ENCODE measurements at places on chromosomes 1 and 21.

DNA sequence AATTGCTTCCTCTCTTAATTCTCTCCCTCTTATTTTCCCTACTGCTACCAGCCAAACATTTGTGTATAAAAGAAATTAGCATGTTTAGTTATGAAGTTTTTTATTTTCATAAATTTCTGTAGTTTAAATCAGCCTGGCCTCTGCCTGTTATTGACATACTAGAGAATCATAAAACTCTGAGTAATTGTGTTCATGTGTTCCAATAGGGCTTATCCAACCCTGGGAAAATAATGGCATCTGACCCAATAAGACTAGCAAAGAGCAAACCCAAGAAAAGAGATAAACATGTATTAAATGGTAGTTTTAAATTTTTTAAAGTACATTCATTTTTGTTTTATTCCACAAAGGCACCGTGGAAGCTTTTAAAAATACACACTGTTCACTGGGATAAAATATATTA, 404.3 kb downstream of the HLX start:
- DNase-seq = no peak

- no peak for DNase-seq
These were observed 42.6 kb downstream of the PKN2 start for GRCh38 chr1:88726697-88727096.

DNA sequence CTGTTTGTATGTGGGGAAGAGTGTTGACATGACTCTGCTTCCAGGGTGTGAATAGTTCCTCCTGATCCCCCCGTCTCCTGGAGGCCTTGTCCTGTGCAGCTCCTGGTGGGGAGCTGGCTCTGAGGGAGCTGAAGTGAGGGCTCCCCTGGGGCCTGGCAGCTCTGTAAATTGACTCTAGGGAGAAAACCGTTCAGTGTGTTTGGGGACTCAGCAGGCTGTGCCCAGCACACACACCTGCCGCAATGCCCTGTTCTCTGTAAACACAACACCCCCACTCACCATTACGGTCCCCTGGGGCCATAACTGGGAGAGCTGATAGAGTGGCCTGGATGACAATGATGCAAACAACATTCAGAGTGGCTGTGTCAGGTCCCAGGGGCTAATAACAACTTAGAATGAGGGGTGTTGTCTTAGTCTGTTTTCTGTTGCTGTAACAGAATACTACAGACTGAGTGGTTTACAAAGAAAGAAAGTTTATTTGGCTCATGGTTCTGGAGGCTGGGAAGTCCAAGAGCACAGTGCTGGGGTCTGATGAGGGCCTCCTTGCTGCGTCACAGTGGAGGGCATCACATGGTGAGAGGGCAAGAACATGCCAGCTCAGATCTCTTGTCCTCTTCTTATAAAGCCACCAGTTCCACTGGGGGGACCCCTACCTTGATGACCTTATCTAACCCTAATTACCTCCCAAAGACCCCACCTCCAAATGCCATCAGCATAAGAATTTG, 15.3 kb downstream of the ADORA1 start:
- no peak for DNase-seq

DNA sequence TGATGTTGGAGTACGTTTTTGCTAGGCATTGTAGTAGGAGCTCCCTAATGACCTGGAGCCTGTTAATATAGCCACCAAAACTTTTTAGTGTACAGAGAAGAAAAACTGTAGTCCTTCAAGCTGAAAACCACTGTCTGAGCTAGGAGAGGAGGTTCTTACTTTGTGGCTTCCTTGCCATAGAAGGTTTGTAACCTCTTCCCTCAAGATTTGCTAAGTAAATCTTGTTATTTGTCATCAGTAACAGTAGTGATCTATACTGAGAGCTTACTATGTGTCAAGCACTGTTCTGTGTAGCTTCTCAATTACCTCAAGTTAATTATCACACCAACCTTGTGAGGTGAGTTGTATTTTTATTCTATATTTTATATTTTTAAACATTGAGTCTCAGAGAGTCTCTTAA, 21.2 kb upstream of the LRRC8C start:
- DNase-seq = no peak

GRCh38 chr21:38661889-38662568, 143.7 kb upstream of the ETS2 start:
- no peak for DNase-seq

GRCh38 chr1:26535201-26535600, 5.6 kb downstream of the RPS6KA1 start:
- DNase-seq = no peak

GRCh38 chr1:41493117-41493536, 8.6 kb upstream of the EDN2 start:
- DNase-seq = no peak

- no peak for DNase-seq
These were observed 22.4 kb downstream of the SLAMF1 start for GRCh38 chr1:160624464-160624863.

GRCh38 chr1:59076612-59077011, 220.3 kb upstream of the FGGY start:
- DNase-seq = no peak

- DNase-seq = no peak
These were observed 169.3 kb upstream of the ZP4 start for GRCh38 chr1:238060061-238060460.

All from stimulated activated CD4-positive, alpha-beta T cell treated with anti-CD3 and anti-CD28 coated beads, Interleukin-2, amount 100 ng/mL, for 4 hours (primary cell).